Body of pancreas (tissue), 4 donors: ENCODE measurements at places on chromosomes 12 and 14. TPM values are rescaled to one million over a fixed set of nuclear protein-coding genes. Genes with fewer than 3 reads are reported as not detected.

Gene IFNG-AS1
- total RNA-seq = not detected

Gene C12orf42
- not detected for total RNA-seq

Gene OR4K5
- total RNA-seq = not detected

Gene RAPGEF3
- 23.4 TPM for total RNA-seq

Gene NEUROD4
- not detected for total RNA-seq

Gene OLR1
- total RNA-seq = 5.7 TPM

Gene ZNF891
- 2.0 TPM for total RNA-seq

Gene PLEKHD1
- 2.0 TPM for total RNA-seq
